ENCODE measurements at places on chromosomes 11 and 22. TPM values are rescaled to one million over a fixed set of nuclear protein-coding genes. Genes with fewer than 3 reads are reported as not detected.

GRCh38 chr22:18057568-18058209, 20.1 kb upstream of the PEX26 start:
- no peak overlapping the region for H3K27ac ChIP-seq
- peaks cover 20% of the 10 kb centered on the region for H3K4me1 ChIP-seq
- DNase-seq: peak; percentile 100
- no peak overlapping the region for H3K4me3 ChIP-seq

GRCh38 chr22:49663311-49663711, 164.4 kb downstream of the BRD1 start:
- no peaks in the 10 kb centered on the region for H3K27me3 ChIP-seq
- DNase-seq: no peak
- no peak overlapping the region for H3K27ac ChIP-seq
- no peaks in the 10 kb centered on the region for H3K4me1 ChIP-seq
- no peak overlapping the region for H3K4me3 ChIP-seq
- no peaks in the 10 kb centered on the region for H3K36me3 ChIP-seq

DNA sequence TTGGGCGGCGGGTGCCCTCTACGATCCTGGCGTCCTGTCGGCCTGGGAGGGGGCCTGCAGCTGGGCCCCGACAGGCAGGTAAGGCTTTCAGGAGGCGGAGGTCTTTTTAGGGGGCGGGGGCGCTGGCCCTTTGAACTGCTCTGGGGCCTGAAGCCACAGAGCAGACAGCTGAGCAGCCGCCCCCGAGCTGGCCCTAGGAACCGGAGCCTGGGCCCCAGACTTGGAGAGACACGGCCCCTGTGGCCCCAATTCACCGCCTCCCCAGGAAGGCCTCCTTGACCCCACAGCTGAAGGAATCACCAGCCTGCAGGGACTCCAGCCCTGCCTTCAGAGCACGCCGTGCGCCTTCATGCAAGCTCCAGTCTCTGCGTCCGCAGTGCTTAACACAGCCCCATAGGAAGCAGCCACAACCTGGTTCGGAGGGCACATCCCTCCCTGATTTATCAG, 618 bp upstream of the CERK start:
- peaks cover 31% of the 10 kb centered on the region for H3K4me1 ChIP-seq
- no peaks in the 10 kb centered on the region for H3K27me3 ChIP-seq
- H3K4me3 ChIP-seq: peak overlapping the region; percentile 94
- H3K36me3 ChIP-seq: no peaks in the 10 kb centered on the region
- H3K27ac ChIP-seq: peak overlapping the region; percentile 55

DNA sequence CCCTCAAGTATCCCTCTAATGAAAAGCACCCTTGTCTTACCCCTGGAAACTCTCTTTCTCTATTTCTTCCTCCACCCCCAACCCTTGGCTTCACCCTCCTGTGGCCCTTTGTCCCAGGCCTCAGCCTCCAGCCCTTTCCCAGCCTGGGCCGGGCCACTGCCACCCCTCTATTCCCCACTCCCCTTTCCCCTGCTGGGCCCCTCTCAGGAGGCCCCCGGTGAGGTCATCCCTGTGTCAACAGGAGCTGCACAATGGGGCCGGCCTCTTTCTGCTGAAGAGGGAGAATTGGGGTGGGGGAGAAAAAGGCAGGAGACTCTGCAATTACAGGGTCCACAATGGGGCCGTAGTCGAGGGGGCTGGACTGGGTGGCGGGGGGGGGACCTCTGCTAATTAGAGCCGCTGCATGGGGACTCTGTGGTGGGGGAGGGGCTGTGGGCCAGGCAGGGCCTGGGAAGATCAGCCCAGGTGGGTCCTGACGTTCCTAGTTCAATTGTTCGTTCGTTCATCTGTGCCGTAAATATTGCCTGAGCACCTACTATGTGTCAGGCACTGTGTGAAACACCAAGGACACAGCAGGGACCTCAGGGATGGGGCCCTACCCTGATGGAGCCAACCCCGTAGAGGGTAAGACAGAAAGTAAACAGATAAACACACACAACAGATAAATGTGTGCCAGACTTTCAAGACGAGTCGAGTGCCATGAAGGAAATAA, 18.5 kb upstream of the MPPED1 start:
- H3K4me3 ChIP-seq: no peak overlapping the region
- peaks cover 12% of the 10 kb centered on the region for H3K27me3 ChIP-seq
- DNase-seq: no peak
- no peaks in the 10 kb centered on the region for H3K4me1 ChIP-seq

GRCh38 chr22:17954860-17955587, 69.3 kb downstream of the MICAL3 start:
- no peak overlapping the region for H3K27ac ChIP-seq
- no peaks in the 10 kb centered on the region for H3K27me3 ChIP-seq
- no peak overlapping the region for H3K4me3 ChIP-seq
- H3K36me3 ChIP-seq: no peaks in the 10 kb centered on the region

DNA sequence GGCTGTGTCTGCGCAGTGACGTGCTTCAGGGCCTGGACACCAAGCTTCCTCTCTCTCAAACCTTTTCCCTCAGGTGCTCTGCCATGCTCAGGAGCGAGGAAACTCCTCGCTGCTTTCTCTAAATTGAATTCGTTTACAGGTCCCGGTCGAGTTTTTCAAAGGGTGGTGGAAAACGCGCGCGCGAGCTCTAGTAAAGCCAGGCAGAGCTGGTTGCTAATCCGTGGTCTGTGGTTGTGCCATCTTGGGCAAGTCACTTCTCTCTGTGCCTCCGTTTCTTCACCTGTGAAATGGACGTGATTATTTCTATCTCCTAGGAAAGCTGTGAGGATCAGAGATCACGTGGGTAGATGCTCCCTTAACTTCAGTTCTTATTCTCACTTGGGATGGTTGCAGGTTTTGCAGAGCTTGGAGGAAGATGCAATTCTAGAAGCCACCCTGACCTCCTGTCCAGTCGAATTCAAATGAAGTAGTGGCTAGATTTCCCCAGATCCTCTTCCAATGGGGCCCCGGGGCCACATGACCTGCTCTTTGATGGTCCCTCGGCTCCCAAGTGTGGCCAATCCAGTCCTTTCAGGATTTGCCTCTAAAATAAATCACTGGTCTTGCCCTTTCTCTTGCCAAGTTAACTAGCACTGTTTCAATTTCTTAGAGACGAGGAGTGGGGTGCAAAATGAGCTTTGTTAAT, 10.5 kb upstream of the ALX4 start:
- H3K4me3 ChIP-seq: no peak overlapping the region
- H3K27ac ChIP-seq: no peak overlapping the region
- H3K36me3 ChIP-seq: no peaks in the 10 kb centered on the region
- H3K27me3 ChIP-seq: peaks cover 99% of the 10 kb centered on the region
- H3K4me1 ChIP-seq: no peaks in the 10 kb centered on the region
- DNase-seq: no peak

DNA sequence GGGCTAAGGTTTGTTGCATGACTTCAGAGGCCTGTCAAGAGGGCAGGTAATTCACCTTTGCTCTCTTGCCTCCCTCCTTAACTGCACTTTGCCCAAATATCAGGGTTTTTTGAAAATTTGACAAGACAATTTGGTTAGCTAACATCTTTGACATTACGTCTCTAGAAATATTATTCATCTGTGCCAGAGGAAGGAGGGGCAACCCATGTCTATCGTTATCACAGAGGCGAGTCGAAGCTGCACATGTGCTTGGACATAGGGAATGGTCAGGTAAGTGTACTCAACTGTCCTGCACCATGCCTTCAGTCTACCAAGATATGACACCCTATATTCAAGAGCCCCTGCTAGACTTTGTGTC, 3.7 kb downstream of the AKIP1 start:
- H3K27me3 ChIP-seq: no peaks in the 10 kb centered on the region
- peak overlapping the region; percentile 36 for H3K27ac ChIP-seq
- peaks cover 22% of the 10 kb centered on the region for H3K4me1 ChIP-seq
- H3K36me3 ChIP-seq: peaks cover 17% of the 10 kb centered on the region

DNA sequence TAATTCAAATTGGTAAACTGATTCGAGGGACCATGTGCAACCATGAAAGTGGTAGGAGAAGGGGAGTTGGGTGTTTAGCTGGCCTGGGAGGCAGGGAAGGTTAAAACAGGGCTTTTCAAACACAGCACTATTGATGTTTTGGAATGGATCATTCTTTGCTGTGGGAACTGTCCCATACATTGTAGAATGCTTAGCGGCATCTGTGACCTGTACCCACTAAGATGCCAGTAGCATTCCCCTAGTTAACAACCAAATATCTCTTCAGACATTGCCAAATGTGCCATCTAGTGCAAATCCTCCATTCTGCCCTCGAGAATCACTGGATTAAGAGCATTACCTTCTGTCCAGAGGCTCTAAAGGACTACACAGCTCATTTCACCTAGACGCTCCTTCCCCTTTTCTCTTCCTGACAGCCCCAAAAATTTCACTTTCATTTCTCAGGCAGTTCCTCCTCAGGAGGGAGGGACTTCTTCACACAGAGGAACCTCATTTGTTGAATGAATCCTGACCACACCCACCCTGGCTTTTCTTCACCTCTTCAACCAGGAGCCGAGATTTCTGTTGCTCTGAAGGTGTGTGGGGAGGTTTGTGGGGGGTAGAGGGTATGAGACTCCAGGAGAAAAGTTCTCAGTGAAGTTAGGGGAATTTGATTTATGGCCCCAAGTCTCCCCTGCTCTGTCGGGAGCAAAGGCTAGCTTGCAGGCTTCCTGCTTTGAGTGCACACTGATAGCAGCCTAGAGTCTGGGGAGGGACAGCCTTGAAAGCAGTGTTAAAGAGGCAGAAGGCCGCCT, at the start of gene TRIM34:
Gene TRIM34 (plus strand): TSS at position 513 of the 791 bp plus-strand sequence. CDS start 7,331 bp downstream, outside the sequence.
- no peaks in the 10 kb centered on the region for H3K36me3 ChIP-seq
- DNase-seq: peak; percentile 62

Gene SCGB1C1
- not detected for total RNA-seq

Gene MFRP
- total RNA-seq: not detected

DNA sequence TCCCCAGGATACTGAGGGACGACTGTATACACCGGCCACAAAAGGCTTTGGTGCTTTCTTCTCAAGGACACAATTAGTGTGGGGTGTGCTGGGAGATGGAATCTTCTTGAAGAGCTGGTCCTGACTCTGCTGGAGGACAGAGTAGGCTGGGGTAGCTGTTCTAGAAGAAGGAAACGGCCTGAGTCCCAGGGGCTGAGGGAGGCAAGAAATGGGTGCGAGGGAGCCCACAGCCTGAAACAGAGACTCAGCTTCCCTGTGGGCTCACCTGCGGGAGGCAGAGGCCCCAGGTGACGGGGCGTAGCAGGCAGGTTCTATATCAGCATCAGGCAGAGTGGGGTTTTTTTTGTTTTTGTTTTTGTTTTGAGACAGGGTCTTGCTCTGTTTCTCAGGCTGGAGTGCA, 36.6 kb downstream of the PARVG start:
- H3K27ac ChIP-seq: no peak overlapping the region
- H3K36me3 ChIP-seq: no peaks in the 10 kb centered on the region
- peaks cover 2% of the 10 kb centered on the region for H3K4me1 ChIP-seq
- DNase-seq: no peak

DNA sequence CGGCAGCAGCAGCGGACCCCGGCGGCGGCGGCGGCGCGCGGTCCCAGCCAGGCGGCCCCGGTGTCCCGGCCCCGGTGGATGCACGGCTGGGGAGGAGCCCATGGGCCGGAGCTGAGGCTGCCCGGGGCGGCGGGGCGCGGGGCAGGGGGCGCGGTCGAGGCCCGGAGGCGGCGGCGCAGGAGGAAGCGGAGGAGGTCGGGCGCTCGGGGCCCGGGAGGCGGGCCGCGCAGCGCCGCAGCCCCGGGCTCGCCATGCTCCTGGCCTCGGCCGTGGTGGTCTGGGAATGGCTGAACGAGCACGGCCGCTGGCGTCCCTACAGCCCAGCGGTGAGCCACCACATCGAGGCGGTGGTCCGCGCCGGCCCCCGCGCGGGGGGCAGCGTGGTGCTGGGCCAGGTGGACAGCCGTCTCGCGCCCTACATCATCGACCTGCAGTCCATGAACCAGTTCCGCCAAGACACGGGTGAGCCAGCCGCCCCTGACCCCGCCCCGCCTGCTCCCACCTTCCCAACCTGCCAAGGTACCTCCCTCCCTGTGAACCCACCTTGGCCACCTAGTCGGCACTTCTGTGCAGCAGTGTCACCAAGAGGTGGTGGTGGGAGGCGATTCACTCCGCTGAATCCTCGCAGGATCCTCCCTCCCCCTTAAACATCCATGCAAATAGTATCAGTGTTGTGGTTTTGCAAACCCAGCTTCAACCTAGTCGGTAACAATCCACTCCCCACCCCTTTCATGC, 580 bp downstream of the DTX4 start:
- peak overlapping the region; percentile 61 for H3K27ac ChIP-seq
- H3K4me3 ChIP-seq: peak overlapping the region; percentile 54
- peaks cover 3% of the 10 kb centered on the region for H3K27me3 ChIP-seq
- H3K36me3 ChIP-seq: 0 out of 2 replicates have a peak, but pooled peaks cover 2% of the 10 kb centered on the region
- H3K4me1 ChIP-seq: peaks cover 11% of the 10 kb centered on the region
- DNase-seq: no peak

GRCh38 chr11:72587696-72588095, 86.5 kb downstream of the PDE2A start:
- H3K4me3 ChIP-seq: no peak overlapping the region
- peaks cover 98% of the 10 kb centered on the region for H3K27me3 ChIP-seq
- no peaks in the 10 kb centered on the region for H3K36me3 ChIP-seq
- no peak for DNase-seq

Gene NLRP14
- total RNA-seq: under 0.01 TPM

GRCh38 chr11:111512296-111513239, at the start of gene BTG4:
BTG4 (minus strand) TSS chr11:111512386; CDS start chr11:111498776, 13,610 bp downstream.
- peaks cover 4% of the 10 kb centered on the region for H3K27me3 ChIP-seq
- H3K27ac ChIP-seq: no peak within 1 kb of the TSS
- H3K36me3 ChIP-seq: no peaks in the 10 kb centered on the region

GRCh38 chr22:23574371-23574811, 5.7 kb downstream of the IGLL1 start:
- H3K27ac ChIP-seq: no peak overlapping the region
- no peaks in the 10 kb centered on the region for H3K4me1 ChIP-seq
- no peak for DNase-seq
- H3K36me3 ChIP-seq: no peaks in the 10 kb centered on the region

Gene OTOG
- not detected for total RNA-seq

GRCh38 chr11:83157594-83158356, 844 bp downstream of the PCF11 start:
- H3K27me3 ChIP-seq: no peaks in the 10 kb centered on the region
- peak overlapping the region; percentile 71 for H3K4me3 ChIP-seq
- H3K27ac ChIP-seq: peak overlapping the region; percentile 92

DNA sequence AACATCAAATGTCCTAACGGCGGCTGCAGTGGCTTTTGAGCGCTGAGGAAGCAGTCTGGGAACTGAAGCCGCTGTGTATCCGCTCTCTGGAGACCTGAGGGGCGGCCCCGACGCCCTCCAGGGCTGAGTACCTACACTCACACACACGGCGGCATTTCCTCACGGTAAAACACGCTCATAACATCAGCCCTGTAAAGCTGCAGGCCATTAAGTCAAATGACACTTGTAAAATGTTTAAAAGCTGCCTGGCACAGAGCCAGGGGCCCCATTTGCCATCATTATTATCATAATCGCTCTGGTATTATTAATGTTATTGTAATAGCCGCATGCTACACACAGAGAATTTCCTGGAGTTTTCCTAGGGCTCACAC, 5.1 kb downstream of the CARS1 start:
- no peak overlapping the region for H3K27ac ChIP-seq
- peaks cover 21% of the 10 kb centered on the region for H3K36me3 ChIP-seq
- H3K27me3 ChIP-seq: no peaks in the 10 kb centered on the region
- peaks cover 23% of the 10 kb centered on the region for H3K4me1 ChIP-seq
- H3K4me3 ChIP-seq: no peak overlapping the region

- DNase-seq: no peak
- H3K27me3 ChIP-seq: no peaks in the 10 kb centered on the region
- peaks cover 3% of the 10 kb centered on the region for H3K4me1 ChIP-seq
- no peak overlapping the region for H3K4me3 ChIP-seq
Observed at GRCh38 chr11:16558494-16558893, 180.0 kb upstream of the C11orf58 start.

- DNase-seq: no peak
- H3K4me3 ChIP-seq: peak overlapping the region; percentile 94
- peak overlapping the region; percentile 48 for H3K27ac ChIP-seq
- H3K27me3 ChIP-seq: no peaks in the 10 kb centered on the region
- H3K36me3 ChIP-seq: peaks cover 10% of the 10 kb centered on the region
Observed at GRCh38 chr11:47184711-47185304, 1.4 kb downstream of the PACSIN3 start.

Gene OR4D5
- not detected for total RNA-seq

Measured in IMR-90 (cell line).